ENCODE measurements at places on chromosomes 4 and X.

DNA sequence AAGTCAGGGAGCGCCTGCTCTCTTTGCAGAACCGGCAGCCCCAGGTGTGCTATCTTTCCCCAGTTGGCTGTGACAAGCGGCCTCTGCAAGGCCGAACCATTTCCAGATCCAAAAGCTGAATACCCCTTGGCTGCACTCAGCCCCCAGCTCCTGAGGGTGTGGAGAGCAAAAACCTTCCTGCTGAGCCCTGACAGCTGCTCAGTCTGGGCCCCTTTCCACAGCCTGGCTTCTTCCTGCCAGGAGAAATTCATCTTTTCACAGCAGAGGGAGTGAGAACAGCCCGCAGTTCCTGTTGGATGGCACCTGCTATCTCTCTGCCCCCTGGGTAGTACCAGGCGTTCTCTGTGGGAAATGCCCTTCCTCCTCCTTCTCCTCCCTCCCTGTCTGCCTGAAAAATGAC, 78.4 kb downstream of the DRD5 start:
- no peak for DNase-seq

GRCh38 chrX:131588995-131589394, 45.1 kb downstream of the OR13H1 start:
- DNase-seq, result no peak

- DNase-seq, result no peak
Observed at GRCh38 chr4:8539661-8540060, 40.5 kb upstream of the GPR78 start.

GRCh38 chr4:125382995-125383394, 68.2 kb downstream of the FAT4 start:
- DNase-seq, result no peak

GRCh38 chr4:8769645-8770517, 101.8 kb downstream of the HMX1 start:
- no peak for DNase-seq

DNA sequence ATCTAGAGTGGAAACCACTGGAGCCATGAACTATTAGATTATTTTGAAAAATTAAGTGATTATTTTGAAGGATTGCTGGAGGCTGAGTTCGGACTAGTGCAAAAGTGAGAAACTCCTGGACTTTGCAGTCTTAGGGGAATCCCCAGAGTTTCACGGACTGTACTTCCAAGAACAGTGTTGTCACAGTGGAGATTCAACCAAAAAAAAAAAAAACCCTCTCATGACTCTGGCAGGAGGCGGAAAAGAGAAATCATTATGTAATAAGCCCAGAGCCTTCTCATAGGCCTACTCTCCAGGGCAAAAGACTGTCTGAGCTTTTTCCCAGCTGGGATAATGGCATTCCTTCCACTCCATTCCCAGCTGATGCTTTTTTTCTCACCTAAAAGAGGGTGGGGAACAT, 16.8 kb upstream of the C4orf51 start:
- no peak for DNase-seq

DNA sequence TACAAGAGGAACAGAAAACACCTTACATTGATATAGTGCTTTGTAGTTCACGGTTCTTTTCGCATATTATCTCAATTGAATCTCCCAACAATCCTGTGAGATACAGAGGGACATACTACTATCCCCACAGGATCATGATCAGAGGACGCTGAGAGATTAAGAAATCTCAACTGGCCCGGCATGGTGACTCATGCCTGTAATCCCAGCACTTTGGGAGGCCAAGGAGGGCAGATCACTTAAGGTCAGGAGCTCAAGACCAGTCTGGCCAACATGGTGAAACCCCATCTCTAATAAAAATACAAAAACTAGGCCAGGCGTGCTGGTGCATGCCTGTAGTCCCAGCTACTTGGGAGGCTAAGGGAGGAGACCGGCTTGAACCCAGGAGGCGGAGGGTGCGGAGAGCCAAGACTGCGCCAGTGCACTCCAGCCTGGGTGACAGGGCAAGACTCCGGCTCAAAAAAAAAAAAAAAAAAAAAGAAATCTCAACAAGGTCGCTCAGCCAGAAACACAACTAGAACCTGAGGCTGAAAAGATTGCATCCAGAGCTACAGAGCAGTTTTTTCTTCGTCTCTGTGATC, 7.4 kb downstream of the APOO start:
- DNase-seq, result no peak

GRCh38 chrX:34350561-34351335, 218.6 kb upstream of the FAM47A start:
- DNase-seq, result no peak

DNA sequence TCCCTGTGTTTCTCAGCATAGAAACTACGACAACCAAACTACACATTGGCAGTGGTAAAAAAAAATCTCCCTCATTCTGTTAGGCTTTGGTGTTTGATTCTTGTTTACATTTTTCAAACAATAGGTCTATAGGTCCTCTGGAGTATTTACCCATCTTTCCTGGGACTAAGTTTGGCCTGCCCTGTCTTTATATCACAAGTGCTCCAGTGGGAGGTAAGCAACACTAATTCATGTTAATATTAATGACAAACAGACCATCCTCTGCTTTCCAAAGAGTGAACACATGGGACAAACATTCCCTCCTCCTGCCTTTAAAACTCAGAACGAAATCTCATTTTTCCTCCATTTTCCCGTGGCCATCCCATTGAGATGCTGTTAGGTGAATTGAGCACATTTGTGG, 514.1 kb upstream of the INTU start:
- no peak for DNase-seq

DNA sequence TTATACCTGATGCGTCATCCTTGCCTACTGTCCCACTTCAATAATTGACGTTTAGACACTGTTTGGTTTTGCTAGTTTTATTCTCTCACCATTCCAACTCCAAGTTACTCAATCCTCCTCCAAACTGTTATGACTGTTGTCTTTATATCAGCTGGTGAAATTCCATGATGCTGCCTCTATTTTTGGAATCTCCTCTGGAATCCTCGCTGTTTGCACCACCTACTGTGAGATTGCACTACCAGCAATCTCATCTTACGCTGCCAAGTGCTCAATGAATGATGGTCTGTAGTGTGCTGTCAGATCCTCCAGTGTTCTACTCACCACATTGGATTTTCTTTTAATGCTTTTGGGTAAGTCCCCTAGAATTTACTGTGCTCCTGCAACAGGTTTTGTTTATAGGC, 13.2 kb upstream of the PCDH18 start:
- no peak for DNase-seq

- peak; percentile 42 for DNase-seq
Observed at GRCh38 chrX:48826135-48826875, at the start of gene ERAS. TSS of gene ERAS (plus strand) at chrX:48826513. CDS start at chrX:48829124, 2,611 bp downstream.

GRCh38 chr4:98613453-98614075, 44.8 kb downstream of the TSPAN5 start:
- no peak for DNase-seq

DNA sequence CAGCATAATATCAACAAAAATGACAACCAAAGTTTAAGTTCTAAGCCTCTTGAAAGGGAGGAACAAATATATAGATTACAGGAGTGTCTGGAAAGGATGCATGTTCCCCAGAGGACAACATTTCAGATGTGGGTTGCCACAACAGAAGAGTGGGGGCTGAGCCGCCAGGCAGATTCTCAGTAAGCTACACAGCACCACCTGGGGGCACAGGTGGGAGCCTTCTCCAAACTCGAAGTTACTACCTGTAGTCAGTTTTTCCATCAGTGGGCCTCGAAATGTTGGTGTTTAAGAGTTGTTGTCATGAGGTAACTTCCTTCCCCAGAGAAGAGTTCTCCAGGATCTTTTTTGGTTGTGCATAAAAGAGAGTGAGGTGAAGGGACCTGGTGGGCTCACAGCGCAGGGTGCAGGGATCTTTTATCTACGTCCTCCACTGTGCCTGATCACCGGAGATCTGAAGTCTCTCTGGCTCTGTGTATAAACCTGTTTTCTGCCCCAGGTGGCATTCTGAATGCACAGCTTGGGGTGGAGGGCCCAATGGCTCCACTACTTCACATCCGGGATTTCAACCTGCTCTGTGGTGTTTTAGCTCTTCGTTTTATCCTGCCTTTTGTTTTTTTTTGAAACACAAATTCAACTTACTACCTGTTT, 58.4 kb upstream of the STS start:
- DNase-seq, result no peak

DNA sequence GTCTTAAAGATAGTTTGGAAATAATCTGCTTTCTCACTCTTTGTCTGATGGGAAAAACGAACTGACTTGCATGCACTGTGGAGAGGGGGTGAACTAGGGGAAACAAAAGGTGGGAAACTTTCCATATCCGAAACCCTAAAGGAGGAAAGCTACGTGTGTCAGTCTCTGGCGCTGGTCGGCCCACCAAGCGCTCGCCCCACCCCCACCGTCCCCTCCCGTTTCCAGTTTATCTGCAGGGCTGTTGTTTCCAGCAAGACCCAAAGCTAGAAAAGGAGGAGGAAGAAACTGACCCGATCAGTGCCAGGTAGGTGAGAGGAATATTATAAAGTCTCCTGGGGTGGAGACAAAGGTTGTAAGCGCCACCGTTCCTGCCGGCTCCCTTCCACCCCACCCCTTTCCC, 552 bp downstream of the TCEAL9 start:
- no peak for DNase-seq

- DNase-seq, result no peak
Observed at GRCh38 chr4:153549405-153549804, 83.2 kb downstream of the TMEM131L start.

- no peak for DNase-seq
Observed at GRCh38 chr4:30753316-30753715, 33.1 kb downstream of the PCDH7 start.

DNA sequence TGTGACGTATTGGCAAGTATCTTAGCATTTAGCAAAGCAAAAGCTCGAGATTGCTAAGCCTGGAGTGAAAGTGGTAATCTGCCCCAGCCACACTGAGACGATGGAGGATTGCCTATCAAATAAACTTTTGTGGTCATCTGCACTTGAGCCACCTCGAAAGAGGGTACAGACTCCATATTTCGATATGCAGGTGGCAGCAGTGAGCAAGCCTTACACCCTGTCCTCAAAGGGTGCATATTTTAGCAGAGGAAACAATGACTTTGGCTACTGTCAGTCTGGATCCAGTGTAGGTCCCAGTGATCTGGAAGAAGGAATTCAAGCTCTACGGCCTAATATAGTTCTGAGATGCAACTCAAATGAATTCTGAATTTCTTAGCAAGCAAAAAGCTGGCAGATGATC, 153.9 kb downstream of the ATG4A start:
- no peak for DNase-seq

DNA sequence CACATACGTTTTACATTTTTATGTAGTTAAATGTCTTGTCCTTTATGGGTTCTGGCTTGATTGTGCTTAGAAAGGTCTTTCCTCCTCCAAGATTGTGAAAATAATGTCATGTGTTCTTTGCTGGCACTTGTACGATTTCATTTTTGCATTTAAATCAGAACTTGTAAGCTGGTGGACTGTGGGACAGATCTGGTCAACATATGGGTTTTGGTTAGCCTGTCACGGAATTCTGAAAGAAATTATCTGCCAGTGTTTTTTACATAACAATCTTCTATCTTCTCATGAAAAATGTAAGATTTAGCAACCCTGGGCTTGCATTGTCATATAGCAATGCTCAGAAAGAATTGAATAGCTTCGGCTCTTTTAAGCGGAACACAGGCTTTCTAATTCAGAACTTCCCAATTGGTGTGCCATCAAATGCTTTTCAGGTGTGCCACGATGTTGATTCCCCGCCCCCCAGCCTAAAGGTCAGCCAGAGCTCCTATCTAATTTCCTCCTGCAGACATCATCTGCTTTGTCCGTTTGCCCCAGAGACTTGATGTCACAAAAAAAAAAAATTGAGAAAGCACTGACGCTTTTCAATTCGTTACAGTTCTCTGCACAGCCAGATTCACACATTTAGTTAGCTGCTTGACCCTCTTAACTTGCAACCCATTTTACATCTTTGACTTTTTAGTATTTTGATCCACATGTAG, 16.2 kb downstream of the AFF1 start:
- no peak for DNase-seq

GRCh38 chrX:129953334-129953648, 29.1 kb upstream of the BCORL1 start:
- DNase-seq, result no peak

GRCh38 chr4:119962631-119963030, 104.0 kb downstream of the MAD2L1 start:
- DNase-seq, result no peak

DNA sequence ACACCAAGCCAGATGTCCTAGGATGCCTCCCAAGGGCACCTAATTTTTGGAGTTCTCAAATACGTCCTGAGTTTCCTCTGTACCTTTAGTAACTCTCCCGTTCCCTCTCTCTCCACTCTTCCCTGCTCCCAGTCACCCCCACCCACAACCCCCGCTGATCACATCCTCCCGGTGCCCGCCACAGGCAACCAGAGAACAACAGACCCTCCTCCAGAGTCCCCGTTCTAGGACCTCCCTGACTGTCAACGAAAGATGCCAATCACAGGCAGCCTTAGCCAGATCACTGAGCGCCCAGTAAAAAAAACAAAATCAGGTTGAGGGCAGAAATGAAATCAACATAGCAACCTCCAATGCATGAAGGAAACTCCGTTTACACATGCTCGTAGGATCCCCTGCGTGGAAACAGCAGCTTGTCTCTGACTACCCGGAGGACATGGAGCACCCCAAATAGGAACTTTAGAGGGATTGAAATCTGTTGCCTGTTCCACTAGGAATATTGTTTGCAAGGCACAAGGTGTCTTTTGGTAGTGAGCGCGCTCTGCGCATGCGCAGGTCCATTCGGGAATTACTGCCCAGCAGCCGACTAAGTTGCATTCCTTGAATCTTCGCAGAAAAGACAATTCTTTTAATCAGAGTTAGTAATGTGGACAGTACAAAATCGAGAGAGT, at the start of gene GABRB1:
TSS of gene GABRB1 (plus strand) at position 557 of the 668 bp plus-strand sequence.
- no peak for DNase-seq

GRCh38 chrX:17174671-17175070, 200.3 kb upstream of the NHS start:
- no peak for DNase-seq

- no peak for DNase-seq
Observed at GRCh38 chrX:70254063-70254400, 6.0 kb downstream of the P2RY4 start.

DNA sequence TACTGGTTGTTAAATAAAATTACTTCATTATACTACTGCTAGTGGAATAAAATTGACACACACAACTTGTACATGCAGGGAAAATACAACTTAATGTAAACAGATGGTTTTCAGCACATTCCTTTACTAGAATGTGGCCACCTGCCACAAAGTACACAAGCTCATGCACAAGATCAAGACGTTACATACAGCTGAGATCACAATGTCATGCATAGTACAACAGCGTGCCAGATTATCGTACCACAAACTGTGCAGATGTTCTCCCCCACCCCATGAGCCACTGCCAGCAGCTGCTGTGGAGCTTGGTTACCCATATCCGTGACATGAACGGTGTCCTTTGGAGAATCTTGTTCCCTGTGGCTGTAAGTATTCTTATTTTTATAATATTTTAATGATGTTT, 27.7 kb downstream of the FBXO8 start:
- no peak for DNase-seq

DNA sequence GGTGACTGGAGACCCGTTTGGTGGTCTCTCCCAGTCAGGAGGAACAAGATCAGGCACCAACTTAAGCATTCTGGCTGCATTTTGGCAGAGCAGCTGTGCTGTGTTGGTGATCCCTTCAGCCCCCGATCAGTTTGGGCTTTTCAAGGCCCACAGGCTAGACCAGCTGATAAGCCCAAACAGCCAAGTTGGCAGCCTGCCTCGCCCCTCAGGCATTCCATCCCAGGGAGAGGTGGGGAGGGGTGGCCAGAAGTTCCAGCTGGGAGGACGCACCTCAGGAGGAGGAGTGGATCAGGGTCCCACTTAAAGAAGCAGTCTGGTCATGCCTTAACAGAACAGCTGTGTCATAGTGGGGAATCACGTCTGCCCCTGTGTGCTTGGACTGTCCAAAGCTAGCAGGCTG, 105.8 kb downstream of the CHIC1 start:
- DNase-seq, result no peak

- no peak for DNase-seq
Observed at GRCh38 chrX:103151799-103152198, 58.9 kb upstream of the NXF3 start.
